ENCODE measurements at places on chromosomes 12 and 14.

DNA sequence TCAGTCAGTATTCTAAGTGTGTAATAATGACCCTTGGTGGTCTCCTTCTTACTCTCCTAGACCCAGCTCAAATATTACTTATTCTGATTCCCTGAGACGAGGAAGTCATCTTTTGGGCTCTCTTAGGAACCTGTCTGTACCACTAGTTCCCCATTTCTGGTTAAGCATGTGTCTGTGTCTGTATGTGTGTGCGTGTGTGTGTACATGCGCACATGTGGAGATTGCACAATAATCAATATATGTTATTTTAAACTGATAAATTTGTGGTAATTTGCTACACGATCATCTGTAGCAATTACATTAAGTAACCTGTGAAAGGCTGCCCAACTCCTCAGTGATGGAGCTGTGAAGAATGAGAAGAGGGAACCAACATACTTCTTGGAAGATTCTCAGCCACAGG lies 132.2 kb downstream of the ASCL4 start:
- DNase-seq = no peak

GRCh38 chr12:100591979-100592378 lies 18.5 kb downstream of the GAS2L3 start:
- no peak for DNase-seq

GRCh38 chr12:2486796-2487195 lies 308.0 kb upstream of the FKBP4 start:
- DNase-seq = no peak

GRCh38 chr14:68759937-68760336 lies 32.9 kb downstream of the ZFP36L1 start:
- no peak for DNase-seq

GRCh38 chr12:127383281-127383680 lies 883.7 kb upstream of the TMEM132C start:
- no peak for DNase-seq

DNA sequence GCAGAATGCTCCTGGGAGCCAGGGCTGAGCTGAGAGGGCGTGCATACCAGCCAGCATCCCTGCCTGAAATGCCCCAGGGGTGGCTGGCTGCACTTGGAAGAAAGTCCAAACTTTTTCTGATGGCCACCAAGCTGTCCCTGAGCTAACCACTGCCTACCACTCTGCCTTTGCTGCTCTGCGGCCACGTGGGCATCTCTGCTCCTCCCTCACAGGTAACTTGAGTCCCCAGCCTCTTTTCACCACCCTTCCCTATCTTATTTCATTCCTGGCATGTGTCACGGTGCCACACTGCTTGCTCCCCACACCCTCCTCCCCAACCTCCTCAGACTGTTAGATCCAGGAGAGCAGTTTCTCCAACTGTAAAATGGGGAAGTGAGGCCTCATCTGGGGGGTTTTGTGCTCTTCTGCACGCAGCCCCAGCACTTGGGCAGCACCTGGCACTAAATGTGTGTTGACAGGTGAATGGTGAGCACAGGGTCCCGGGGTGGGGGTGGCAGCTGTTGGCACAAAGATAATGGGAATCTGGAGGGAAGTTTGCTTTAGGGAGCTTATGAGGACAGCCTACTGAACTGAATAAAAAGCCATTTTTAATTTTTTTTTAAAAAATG lies 113.0 kb downstream of the GLT1D1 start:
- DNase-seq = no peak

DNA sequence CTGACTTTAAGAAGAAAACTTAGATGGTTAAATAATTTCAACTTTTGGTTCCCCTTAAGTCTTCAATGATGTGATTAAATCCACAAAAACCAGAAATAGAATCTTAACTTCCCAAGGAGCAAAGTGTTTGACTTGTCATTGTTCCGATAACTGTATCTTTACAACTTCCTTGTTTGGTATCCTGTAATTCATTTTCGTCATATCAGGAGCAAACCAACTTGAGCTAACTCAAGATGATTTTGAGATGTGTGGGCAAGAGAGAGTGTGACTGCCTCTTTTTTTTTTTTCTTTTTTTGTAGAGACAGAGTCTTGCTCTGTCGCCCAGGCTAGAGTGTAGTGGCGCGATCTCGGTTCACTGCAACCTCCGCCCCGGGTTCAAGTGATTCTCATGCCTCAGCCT lies 25.3 kb downstream of the DRAM1 start:
- no peak for DNase-seq

- DNase-seq = no peak
These were observed 18.8 kb downstream of the TC2N start for GRCh38 chr14:91848504-91849001.

GRCh38 chr14:98963610-98964009 lies 308.4 kb downstream of the BCL11B start:
- DNase-seq = no peak

- no peak for DNase-seq
These were observed 283.4 kb upstream of the G2E3 start for GRCh38 chr14:30275604-30276003.

DNA sequence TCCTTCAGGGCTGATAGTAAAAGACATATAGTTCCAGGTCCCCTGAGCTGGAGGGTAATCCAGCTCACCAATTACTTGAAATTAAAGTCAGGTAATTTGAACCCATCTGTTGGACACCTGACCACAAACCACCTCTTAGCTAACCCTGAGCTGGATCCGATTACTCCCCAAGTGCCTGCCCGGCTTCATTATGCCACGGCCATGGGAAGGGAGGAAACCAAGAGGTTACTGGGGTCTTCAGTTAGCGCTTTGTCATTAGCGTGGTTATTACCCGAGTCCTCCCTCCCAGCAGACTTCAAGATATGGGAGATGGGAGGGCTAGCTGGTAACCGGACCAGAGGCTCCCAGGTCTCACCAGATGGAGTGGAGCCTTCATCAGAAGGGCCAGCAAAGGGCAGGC lies 1071.4 kb downstream of the BCL11B start:
- no peak for DNase-seq

DNA sequence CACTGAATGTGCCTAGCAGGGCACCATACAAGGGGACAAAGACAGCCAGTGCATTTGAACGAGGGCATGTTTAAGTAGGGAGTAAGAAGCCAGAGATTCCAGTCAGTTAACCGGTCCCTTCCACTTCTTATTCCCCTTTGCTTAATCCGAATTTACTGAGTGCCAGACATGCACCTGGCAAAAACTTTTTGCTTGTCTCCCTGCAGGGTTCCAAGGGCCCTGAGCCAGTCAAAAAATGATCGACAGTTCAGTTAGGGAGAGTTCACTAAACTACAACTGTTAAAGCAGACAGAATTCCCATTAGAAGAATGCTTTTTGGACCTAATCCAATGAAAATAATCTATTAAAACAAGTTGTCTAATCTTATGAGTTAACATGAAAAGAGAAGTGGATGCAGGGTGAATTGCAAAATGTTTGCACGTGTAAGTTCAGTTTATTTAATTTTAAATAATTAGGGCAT lies 193.8 kb downstream of the TMTC2 start:
- DNase-seq = no peak

- no peak for DNase-seq
These were observed 54.7 kb downstream of the VRK1 start for GRCh38 chr14:96851694-96852381.

GRCh38 chr12:31900271-31900670 lies 58.9 kb upstream of the RESF1 start:
- no peak for DNase-seq

GRCh38 chr12:132154341-132154761 lies 10.1 kb downstream of the NOC4L start:
- no peak for DNase-seq

DNA sequence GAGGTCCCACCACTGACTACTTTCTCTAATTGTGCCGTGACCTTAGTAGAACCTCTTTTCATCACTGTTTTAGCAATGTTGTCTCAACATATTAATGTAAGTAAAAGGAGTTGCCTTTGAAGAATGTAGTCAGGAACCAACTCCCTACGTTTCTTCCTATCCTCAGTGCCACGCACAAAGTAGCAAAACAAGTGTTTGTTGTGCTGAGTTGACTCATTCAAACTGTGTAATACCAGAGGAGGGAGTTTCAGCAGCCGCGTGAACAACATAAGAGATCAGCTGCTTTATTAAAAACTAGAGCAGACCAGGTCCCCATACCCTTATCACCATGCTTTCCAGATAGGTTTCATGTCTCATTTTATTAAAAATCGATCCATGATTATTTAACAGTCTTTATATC lies 19.1 kb downstream of the PLBD1 start:
- DNase-seq = no peak

Data from GM10248 (cell line).